ENCODE measurements at places on chromosomes 2 and 18.

- no peak for DNase-seq
Measured at GRCh38 chr2:9145109-9145751, 61.4 kb upstream of the ASAP2 start.

GRCh38 chr2:164896634-164897355 lies 55.2 kb upstream of the COBLL1 start:
- DNase-seq = no peak

- DNase-seq = no peak
Measured at GRCh38 chr2:159053161-159054031, 85.0 kb downstream of the TANC1 start.

DNA sequence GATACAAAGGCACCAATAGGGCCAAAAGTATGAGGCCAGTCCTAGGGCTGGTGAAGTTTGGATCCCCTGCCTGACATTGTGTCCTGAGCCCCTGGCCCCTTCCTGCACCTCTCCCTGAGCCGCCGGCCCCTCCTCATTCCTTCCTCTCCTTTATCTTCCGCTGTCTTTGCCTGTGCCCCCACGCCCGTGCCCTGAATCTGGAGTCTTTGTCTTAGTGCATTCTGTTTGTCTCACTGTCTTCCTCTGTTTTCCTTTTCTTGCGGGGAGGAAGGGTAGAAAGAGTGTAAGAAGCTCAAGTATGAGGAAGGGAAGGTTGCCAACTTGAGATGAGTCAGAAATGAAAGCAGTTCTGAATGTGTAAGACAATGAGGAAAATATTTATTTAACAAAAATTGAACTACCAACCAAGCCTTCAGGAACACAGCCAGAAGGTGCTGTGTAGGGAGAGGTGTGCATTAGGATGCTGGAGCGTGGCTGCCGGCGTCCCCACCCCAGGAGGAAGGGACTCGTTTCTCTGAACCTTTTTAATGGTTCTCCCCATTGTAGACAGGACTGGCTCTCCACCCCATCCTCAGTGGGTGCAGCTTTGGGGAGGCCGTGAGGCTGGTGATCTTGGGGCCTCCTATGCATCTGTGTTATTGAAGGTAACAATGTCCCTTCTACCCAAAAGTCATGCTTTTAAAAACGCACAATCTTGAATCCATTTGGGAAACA lies 133.1 kb downstream of the NEDD4L start:
- no peak for DNase-seq

GRCh38 chr2:32559136-32559535 lies 68.7 kb upstream of the TTC27 start:
- DNase-seq = no peak

GRCh38 chr2:232308986-232309385 lies 69.6 kb upstream of the ALPP start:
- no peak for DNase-seq
